Activated CD4-positive, alpha-beta T cell treated with anti-CD3 and anti-CD28 coated beads for 36 hours (primary cell): ENCODE measurements at places on chromosomes 11 and 22. TPM values are rescaled to one million over a fixed set of nuclear protein-coding genes. Genes with fewer than 3 reads are reported as not detected.

The GGTLC3 gene
- not detected for total RNA-seq

The OR2AG1 gene
- total RNA-seq, result not detected

The C11orf91 gene
- total RNA-seq, result not detected

The DEUP1 gene
- total RNA-seq, result not detected

The HTR3A gene
- not detected for total RNA-seq

The OR2D2 gene
- total RNA-seq, result 0.44 TPM

The MS4A7 gene
- total RNA-seq, result not detected

The MS4A6E gene
- total RNA-seq, result not detected

The ANO1 gene
- not detected for total RNA-seq

The NOX4 gene
- not detected for total RNA-seq

The MEI1 gene
- total RNA-seq, result 36.8 TPM

The GSTT2 gene
- not detected for total RNA-seq

The KCNK4 gene
- total RNA-seq, result not detected

The ZC3H12C gene
- total RNA-seq, result 1.6 TPM

The CBX7 gene
- 19.9 TPM for total RNA-seq

The ELMOD1 gene
- not detected for total RNA-seq

The C11orf97 gene
- not detected for total RNA-seq

The CCDC116 gene
- total RNA-seq, result 0.23 TPM
